ENCODE measurements at places on chromosomes 3 and 15. TPM values are rescaled to one million over a fixed set of nuclear protein-coding genes. Genes with fewer than 3 reads are reported as not detected.

GRCh38 chr3:154428286-154429206 is 1.4 kb downstream of the GPR149 start:
- no peaks in the 10 kb centered on the region for H3K36me3 ChIP-seq
- peaks cover 11% of the 10 kb centered on the region for H3K4me1 ChIP-seq
- peaks cover 72% of the 10 kb centered on the region for H3K27me3 ChIP-seq
- peak; percentile 69 for DNase-seq
- H3K27ac ChIP-seq = no peak overlapping the region

DNA sequence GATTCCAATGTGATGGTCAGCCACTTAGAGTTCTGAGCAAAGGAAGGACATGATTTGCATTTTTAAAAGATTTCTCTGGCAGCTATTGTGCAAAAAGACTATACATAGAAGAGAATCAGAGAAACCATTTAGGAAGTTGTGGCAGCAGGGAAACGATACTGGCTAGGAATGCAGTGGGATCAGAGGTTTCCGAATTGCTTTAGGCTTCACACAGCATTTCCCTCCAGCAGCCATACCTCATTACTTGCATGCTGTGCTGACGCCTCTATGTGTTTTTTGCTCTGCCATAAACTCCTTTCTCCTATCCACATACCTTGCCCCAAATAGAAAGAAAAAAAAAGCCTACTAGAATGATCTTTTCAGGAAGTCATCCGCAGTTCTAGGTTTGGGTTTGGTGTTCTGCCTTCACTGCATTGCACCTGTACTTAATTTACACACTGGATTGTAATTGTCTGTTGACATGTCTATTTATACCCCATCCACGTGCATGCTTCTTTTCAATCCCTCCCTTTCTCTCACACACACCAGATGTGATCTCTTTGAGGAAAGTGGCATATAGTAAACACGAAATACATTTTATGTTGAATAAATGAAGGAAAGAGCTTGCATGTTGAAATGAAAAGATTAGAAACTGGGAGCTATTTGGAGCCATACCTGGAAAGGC is 860.3 kb upstream of the SEMA6D start:
- no peaks in the 10 kb centered on the region for H3K27me3 ChIP-seq
- H3K4me3 ChIP-seq = no peak overlapping the region
- DNase-seq = peak; percentile 14

DNA sequence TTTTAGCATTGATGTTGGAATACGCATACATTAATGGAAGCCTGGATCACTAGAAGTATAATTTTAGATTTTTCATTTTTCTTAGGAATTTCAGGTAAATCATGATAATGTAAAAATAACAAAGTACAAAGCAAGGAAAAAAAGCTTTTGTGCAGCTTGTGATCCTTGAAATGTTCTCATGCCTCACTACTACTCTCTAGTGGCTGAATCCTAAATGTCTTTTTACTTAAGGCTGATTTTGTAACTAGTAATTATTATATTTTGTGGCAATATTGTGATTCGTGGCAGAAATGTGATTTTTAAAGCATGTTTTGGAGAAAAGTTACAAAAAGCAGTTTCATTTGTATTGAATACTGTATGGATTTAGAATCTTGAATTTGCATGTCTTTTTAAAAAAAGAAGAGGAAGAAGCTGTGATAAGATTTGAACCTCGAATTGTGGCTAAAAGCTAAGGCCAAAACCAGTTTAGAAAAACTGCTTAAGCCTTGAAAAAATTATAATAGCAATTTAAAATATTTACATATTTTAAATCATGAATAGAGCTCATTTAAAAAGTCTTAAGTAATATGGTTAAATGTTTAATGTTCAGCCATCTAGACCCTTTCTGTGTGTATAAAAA is 39.0 kb downstream of the U2SURP start:
- no peaks in the 10 kb centered on the region for H3K4me1 ChIP-seq
- H3K27me3 ChIP-seq = no peaks in the 10 kb centered on the region
- DNase-seq = peak; percentile 19
- no peak overlapping the region for H3K4me3 ChIP-seq
- H3K27ac ChIP-seq = no peak overlapping the region
- H3K36me3 ChIP-seq = peaks cover 50% of the 10 kb centered on the region

GRCh38 chr15:65917407-65917756 is 48.1 kb downstream of the RAB11A start:
- no peaks in the 10 kb centered on the region for H3K36me3 ChIP-seq
- no peak overlapping the region for H3K4me3 ChIP-seq
- peaks cover 12% of the 10 kb centered on the region for H3K4me1 ChIP-seq
- H3K27me3 ChIP-seq = no peaks in the 10 kb centered on the region
- H3K27ac ChIP-seq = no peak overlapping the region

DNA sequence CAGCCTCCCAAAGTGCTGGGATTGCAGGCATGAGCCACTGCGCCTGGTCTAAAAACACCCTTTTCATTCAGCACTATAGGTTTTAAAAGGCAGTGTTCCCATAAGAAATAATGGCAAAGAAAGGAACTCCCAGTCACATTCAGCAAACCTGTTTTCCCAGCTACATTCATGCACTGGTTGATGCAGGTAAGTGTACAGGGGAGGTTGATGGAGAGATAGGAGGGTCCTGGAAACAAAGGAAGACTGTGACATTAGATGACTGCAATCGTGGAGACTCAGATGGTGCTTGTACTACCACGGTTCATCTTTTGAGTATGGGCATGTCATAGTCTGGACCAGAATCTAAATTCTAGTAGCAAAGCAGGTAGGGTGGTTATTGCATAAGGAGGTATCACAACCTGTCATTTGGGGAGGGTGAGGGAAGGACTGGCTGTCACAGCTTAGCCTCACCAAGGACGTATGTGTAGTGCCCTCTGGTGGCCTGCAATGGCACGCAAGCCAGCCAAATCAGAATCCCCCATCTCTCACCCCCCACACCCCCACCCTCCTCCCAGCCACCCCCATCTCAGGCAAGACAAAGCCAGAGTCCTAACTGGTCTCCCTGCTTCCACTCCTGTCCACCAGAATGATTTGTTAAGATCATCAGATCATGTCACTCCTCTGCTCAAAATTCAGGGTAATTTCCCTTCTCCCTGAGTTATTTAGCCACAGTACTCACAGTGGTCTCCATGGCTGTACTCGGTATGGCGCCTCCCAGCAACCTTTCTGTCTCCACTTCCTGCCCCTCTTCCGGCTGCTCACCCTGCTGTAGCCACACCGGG is 28.8 kb upstream of the UBL7 start:
- H3K36me3 ChIP-seq = no peaks in the 10 kb centered on the region
- DNase-seq = peak; percentile 82
- no peak overlapping the region for H3K4me3 ChIP-seq
- peaks cover 3% of the 10 kb centered on the region for H3K4me1 ChIP-seq
- H3K27ac ChIP-seq = no peak overlapping the region

DNA sequence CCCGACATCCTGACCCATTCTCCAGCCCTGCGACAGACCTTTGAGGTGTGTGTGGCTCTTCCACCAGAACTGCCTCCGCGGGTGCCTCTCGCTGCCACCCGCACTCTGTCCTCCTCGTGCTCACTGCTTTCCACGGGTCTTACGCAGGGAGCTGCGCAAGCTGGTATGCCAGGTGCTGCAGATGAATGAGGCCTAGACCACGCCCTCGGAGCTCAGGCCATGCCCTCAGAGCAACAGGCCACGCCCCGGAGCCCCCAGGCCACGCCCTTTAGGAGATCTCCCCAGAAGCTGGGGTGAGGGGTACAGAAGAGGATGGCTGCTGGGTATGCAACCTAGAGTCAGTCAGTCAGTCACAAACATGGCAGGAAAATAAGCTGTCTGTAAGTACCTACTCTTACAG is 300.3 kb downstream of the GABRG3 start:
- no peaks in the 10 kb centered on the region for H3K27me3 ChIP-seq
- H3K27ac ChIP-seq = no peak overlapping the region
- H3K36me3 ChIP-seq = no peaks in the 10 kb centered on the region
- DNase-seq = no peak

DNA sequence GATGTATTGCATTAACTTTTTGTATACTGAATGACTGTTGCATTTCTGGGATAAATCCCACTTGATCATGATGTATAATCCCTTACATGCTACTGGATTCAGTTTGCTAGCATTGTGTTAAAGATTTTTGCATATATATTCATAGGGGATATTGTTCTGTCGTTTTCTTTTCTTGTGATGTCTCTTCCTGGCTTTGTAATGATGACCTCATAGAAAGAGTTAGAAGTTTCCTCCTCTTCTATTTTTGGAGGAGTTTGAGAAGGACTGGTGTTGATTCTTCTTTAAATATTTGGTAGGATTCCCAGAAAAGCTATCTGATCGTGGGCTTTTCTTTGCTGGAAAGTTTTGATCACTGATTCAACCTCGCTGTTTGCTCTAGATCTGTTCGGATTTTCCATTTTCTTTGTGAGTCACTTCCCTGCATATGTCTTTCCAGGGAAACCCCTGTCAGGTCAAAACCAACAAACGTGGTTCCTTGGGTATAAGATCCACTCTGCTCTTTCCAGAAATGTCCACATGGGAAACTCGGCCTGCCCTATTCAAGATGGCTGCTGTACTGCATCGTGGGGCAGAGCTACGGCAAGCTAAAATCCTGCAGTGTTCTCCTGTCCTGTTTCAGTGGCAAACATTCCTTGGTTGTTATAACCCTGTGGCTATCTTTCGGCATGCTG is 120.4 kb downstream of the GABRG3 start:
- no peak overlapping the region for H3K4me3 ChIP-seq
- H3K27me3 ChIP-seq = no peaks in the 10 kb centered on the region
- H3K4me1 ChIP-seq = no peaks in the 10 kb centered on the region
- no peak for DNase-seq
- H3K36me3 ChIP-seq = no peaks in the 10 kb centered on the region

DNA sequence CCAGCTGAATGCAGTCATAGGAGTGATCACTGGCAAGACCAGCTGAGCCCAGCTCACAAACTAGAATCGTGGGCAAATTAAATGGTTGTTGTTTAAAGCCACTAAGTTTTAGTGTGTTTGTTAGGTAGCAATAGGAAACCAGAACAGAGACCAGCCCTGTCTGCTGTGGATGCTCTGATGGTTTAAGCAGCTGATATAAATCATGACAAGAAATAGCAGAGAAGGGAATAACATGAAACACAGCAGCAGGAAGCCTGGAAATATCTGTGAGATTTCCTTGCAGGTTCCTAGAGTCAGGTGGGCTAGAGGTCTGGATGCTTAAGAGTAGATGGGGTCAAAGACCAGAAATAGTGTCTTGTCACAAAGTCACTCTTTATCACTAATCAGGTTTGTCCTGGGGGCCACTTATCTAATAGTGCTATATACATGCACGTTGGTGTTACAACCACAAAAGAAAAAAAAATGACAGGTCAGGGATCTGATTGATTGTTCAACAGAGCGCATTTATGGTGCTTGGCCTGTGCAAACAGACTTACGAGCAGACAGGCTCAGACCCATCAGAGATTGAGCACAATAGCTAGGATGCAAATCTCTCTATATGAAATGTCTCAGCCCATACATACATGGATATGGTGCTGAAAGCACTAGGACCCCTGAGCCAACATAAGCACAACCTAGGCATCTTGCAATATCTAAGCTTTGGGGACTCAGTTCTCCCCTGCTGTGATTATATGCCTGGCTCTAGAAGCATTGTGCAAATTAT is 967.7 kb downstream of the AGBL1 start:
- H3K4me1 ChIP-seq = no peaks in the 10 kb centered on the region
- H3K27ac ChIP-seq = no peak overlapping the region
- DNase-seq = no peak
- H3K27me3 ChIP-seq = no peaks in the 10 kb centered on the region

- H3K36me3 ChIP-seq = no peaks in the 10 kb centered on the region
- peaks cover 17% of the 10 kb centered on the region for H3K4me1 ChIP-seq
- no peak overlapping the region for H3K4me3 ChIP-seq
- H3K27ac ChIP-seq = no peak overlapping the region
Measured at GRCh38 chr15:72176159-72176558, 21.4 kb downstream of the GRAMD2A start.

DNA sequence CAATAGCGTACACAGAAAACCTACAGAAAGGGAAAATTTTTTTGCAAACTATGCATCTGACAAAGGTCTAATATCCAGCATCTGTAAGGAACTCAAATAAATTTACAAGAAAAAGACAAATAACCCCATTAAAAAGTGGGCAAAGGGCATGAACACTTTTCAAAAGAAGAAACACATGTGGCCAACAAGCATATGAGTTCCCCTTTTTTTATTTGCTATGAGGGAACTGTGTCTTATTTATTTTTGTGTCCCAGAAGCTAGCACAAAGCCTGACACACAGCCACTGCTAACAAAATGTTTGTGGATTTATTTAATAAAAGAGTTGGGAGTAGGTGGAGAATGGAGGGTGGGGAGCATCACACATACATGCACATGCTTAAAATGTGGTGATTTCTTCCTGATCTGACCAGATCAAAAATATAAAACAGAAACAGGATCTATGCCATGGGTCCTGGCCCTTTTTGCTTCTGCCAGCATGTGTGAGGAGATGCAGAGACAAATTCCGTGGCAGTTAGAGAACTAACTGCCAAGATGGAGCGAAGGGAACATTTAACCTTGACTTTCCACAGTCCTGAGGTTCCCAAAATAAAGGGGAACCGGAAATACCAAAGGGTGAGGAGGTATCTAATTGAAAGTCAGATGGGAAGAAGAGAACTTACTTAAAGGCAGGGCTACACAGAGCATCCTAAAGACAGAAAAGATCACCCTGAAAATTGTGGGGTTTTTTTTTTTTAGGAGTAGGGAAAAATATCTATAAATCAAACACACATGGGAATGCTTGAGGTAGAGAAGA is at the start of gene TMEM202:
TSS of gene TMEM202 (plus strand) at position 510 of the 793 bp plus-strand sequence. CDS start at position 532, 22 bp downstream.
- peaks cover 45% of the 10 kb centered on the region for H3K27me3 ChIP-seq
- H3K27ac ChIP-seq = no peak within 1 kb of the TSS
- no peak within 1 kb of the TSS for H3K4me3 ChIP-seq
- no peaks in the 10 kb centered on the region for H3K36me3 ChIP-seq
- H3K4me1 ChIP-seq = no peaks in the 10 kb centered on the region

DNA sequence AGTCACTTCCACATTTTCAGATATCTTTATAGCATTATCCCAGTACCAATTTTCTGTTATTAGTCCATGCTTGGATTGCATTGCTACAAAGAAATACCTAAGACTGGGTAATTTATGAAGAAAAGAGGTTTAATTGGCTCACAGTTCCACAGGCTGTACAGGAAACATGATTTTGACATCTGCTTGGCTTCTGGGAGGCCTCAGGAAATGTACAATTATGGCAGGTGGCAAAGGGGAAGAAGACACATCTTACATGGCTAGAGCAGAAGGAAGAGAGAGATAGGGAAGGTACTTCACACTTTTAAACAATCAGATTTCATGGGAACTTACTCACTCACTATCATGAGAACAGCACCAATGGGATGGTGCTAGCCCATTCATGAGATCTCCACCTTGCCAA is 172.3 kb upstream of the GPR149 start:
- H3K27ac ChIP-seq = no peak overlapping the region
- no peaks in the 10 kb centered on the region for H3K4me1 ChIP-seq
- no peaks in the 10 kb centered on the region for H3K36me3 ChIP-seq
- no peak for DNase-seq
- no peaks in the 10 kb centered on the region for H3K27me3 ChIP-seq

GRCh38 chr3:136862617-136863322 is 762 bp downstream of the NCK1 start:
- H3K27me3 ChIP-seq = no peaks in the 10 kb centered on the region
- DNase-seq = no peak
- peaks cover 23% of the 10 kb centered on the region for H3K4me1 ChIP-seq
- H3K27ac ChIP-seq = peak overlapping the region; percentile 94

- DNase-seq = no peak
- H3K27ac ChIP-seq = no peak overlapping the region
- H3K36me3 ChIP-seq = no peaks in the 10 kb centered on the region
- H3K4me1 ChIP-seq = no peaks in the 10 kb centered on the region
- H3K4me3 ChIP-seq = no peak overlapping the region
Measured at GRCh38 chr3:42838571-42838970, 29.3 kb downstream of the ACKR2 start.

Gene MNS1
- total RNA-seq = 6.2 TPM

Gene UMPS
- total RNA-seq = 47.6 TPM

Gene OCA2
- total RNA-seq = 1.0 TPM

Gene CELF6
- total RNA-seq = 0.19 TPM

Gene TTLL13
- not detected for total RNA-seq

Gene SCN5A
- total RNA-seq = 3.9 TPM

Gene IL5RA
- total RNA-seq = not detected
